MCF 10A (cell line): ENCODE measurements at places on chromosomes 1 and 21.

DNA sequence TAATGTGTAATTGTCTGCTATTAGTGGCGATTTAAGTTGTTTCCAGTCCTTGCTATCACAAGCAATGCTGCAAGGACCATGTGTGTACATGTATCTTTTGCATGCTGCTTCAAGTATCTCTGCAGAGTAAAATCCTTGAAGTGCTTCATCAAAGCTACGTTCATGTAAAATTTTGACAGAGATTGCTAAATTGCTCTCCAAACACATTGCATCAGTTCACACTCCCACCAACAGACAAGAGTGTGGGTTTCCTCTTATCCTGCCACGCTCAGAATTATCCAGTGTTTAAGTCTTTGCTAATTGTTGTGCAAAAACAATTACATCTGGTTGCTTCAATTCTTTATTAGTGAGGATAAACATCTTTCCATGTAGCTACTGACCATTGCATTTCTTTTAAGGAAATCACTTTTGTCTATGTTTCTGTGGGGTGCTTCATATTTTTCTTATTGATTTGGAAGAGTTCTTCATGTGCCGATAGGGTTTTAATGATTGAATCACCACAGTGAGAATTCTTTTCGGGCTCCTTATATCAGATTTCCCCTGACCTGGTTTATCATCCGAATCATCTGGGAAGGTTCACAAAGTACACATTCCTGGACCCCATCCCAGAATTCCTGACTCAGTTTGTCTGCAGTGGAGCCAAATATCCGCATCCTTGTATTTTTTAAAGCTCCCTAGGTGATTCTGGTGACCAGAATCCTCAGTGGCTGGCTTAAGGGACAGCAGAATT is 56.3 kb upstream of the GALNT2 start:
- no peak for DNase-seq

- no peak for DNase-seq
Measured at GRCh38 chr1:94798462-94798861, 21.7 kb upstream of the SLC44A3 start.

- DNase-seq: peak; percentile 35
Measured at GRCh38 chr1:117606649-117607430, 992 bp downstream of the TENT5C start.

DNA sequence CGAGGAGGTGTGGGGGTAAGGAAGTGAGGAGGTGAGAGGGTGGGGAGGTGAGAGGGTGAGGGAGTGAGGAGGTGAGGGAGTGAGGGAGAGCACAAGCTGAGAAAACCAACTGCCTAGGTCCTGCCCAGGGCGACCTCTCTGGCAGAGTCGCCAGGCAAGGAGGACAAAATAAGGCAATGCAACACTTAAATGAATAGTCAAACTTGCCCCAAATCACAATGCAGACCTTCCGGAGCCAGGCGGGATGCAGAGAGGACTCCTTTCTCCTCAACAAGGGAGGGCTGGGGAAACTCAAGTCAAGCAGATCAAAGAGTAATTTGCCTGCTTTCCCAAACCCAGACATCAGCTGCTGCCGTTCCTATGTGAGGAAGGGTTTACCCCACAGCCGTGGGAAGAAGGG is 86.0 kb downstream of the CCDC185 start:
- DNase-seq: no peak

- DNase-seq: no peak
Measured at GRCh38 chr1:194709439-194709838, 1523.0 kb upstream of the B3GALT2 start.
